ENCODE measurements at places on chromosomes 3 and 15.

GRCh38 chr15:32722136-32722535 is 4.3 kb downstream of the GREM1 start:
- no peak for DNase-seq

DNA sequence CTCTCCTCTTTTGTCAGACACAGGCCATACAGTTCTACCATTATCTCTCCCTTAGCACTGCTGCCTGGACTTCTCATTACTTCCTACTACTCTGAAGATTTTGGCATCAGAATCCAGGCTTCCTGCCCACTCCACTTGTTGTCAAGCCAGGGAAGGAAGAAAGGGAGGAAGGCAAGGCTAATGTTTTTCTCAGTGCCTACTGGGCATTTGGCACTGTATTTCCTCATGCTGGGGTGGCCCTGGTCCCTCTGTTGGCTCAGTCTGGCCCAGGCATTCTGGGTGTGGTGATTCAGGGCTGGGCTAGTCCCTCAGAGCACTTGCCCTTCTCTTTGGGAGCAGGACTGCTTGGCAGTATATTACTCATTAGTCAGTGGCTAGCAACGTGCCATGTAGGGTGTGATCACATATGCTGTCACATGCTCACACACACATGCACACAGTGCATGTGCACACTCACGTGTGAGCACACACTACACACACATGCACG is 52.9 kb downstream of the BSN start:
- DNase-seq, result no peak

- DNase-seq, result no peak
Measured at GRCh38 chr3:41200669-41201021, 1.3 kb downstream of the CTNNB1 start.

DNA sequence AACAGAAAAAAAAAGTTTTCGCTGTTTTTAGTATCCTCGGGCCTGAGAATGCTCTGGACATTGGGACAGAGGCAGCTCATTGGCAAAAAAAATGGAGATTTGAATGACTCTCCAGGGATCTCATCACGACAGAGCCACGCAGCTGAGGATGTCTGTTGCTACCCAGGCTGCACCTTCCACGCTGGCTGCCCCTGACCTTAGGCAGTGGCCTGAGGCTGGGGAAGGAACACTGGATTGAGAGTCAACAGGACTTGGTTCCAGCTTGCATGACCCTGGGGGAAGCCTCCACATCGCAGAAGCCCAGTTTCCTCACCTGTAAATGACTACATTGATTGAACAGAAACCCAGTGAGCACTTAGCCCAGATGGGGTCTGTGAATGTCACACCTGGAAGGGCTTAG is 8.7 kb upstream of the ACSBG1 start:
- DNase-seq, result no peak

DNA sequence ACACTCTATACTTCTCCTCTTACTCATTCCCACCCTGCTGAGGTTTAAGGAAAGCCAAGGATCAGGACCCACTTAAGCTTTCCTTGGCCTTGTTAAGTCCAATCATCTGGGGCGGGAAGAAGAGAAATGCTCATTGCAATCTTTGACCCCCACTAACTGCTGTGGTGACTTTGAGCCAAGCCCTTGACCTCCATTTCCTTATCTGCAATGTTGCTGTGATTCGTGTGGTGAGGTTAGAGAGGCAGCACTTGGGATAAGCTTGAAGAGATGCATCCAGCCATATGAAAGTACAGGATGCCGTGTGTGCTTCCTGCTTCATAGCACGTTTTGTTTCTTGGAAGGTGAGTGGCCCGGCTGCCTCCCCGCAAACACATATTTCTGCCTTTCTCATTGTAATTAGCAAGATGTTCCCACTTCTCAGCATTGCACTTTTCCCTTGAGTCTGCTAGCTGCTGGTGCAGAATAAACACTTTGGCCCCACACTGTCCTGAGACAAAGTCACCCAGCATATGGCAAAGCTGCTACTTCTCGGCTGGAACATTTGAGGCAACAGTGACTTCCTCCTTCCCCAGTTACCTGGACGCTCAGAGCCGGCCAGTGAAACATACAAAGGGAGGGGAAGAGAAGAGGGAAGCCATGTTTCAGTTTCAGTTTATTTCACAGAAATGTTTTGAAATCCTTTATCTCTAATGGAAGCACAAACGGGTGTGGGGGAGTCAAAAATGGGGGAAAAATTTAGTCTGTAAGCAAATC is 10.5 kb upstream of the NUDT16 start:
- DNase-seq, result no peak

DNA sequence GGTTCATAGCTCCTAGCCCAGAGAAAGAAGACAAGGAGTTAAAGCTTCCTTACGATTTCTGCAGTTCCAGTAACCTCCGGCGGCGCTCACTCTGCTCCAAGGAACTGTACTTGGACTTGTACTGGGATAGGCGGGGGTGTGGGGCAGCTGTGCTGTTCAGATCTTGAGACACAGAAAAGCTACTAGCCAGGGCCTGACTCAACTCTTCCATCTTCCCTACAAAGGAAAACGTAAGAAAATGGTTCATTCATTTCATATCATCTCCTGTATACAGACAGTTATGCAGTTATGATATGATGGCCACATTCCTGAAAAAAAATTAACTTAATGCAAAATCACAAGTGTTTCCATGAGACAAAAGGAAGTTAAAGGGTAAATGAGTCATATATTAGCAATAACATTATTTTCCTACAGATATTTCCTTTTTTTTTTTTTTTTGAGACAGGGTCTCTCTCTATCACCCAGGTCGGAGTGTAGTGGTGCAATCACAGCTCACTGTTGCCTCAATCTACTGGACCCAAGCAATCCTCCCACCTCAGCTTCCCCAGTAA is 4.6 kb downstream of the SNUPN start:
- no peak for DNase-seq
